SK-N-DZ (cell line): ENCODE measurements at places on chromosomes 2 and 18.
A peak's percentile ranks its signal among the peaks of the same experiment; 100 is the strongest.

DNA sequence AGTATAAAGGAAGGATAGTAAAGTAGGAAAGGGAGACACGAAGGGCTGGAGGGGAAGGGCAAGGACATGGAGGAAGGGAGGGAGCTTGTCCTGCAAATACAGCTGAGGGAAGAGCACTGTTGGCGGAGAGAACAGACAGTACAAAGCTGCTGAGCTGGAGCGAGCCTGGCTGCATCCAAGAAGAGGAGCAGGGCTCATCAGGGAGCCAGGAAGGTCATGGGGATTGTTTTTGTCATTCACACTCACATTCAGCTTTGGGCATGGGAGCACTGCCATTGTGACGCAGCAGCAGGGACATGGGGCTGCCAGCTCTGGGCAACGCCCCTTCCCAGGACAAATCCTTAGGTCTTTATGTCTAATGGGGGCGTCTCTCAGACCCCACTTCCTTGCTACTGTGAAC lies 125.1 kb downstream of the COPS8 start:
- DNase-seq: no peak

DNA sequence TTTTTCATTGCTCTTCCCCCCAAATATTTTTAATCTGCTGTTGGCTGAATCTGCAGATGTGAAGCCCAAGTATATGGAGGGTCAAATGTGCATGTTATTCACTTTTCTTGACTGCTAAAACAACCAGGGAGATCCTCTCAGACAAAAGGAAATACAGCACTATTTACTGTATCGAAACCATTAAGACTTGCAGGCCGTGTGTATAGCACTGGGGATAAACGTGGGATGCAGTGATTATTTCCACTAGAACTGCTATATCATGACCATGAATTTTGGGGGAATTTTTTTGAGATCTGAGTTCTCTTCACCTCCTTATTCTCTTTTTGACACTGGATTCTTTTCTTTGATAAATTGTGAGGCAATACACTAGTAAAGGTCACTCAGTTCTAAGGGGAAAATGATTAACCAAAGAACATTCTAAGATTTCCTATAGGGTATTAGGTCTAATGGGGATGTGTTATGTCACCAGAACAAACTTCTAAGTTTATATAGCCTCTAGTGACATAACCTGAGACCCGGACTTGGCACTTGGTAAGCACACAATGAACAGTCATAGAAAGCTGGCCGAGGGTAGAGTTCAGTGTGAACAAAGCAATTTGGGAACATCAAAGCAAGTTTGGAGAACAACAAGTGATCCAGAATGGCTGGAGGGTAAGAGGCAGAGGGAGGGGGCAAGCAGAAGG lies 14.9 kb upstream of the UGT1A1 start:
- DNase-seq: no peak

DNA sequence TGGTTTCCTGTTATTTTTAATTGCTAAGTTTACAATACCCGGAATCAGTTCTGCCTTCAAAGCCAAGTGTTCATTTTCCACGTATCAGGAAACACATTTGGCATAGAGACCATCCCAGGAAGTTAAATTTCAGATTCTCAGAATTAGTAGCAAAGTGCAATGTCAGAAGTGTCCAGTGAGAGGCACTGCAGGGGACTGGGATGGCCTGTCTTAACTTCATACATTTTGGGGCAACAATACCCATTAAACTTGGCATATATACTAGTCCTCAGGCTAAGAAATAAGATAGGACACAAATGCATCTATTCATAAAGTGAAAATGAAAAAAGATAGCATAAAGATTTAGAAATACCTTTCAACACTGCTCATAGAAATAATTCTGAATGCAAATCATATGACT lies 1.5 kb upstream of the IL1RL2 start:
- no peak for DNase-seq

GRCh38 chr2:200469708-200470211 lies 40.1 kb downstream of the KCTD18 start:
- no peak for DNase-seq

GRCh38 chr2:47373747-47374146 lies 29.2 kb upstream of the MSH2 start:
- DNase-seq: peak; percentile 35

DNA sequence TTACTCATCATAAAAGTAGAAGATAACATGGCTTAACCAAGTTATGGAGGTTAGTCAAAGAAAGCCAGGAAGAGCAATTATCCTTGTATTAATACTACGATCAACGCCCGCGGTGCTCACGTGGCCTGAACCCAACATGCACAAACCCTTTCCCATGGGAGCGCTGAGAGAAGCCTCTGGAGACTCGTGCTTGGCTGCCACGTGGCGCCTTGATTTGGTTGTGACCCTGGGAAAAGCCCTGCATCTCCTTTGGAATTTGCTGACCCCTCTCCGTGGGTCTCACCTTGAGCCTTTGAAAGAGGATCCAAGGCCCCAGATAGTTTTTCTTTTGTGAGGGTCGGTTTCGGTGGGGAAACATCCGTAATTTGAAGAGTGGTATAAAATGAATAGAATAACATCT lies 255.6 kb downstream of the DCDC2C start:
- DNase-seq: no peak

GRCh38 chr2:126476691-126477090 lies 179.3 kb upstream of the GYPC start:
- no peak for DNase-seq

GRCh38 chr2:239944694-239945551 lies 80.2 kb downstream of the NDUFA10 start:
- no peak for DNase-seq

GRCh38 chr2:239684996-239685395 lies 284.2 kb upstream of the HDAC4 start:
- no peak for DNase-seq

DNA sequence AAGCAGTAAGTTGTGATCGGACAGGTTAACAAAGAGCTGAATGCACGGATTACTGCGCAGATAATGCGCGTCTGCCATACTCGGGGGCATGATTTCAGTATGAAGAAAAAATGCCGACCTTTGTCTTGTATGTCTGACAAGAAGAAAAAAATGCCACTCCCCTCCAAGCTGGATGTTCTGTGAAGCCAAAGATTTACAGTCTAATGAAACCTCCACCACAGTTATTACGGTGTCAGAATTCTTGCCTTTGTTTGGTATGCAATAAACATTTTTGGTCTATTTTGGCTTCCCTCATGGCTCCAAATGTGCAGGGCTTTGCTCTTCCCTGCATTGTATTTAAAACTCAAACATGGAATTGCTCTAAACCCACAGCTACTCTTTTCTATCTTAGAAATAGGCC lies 72.2 kb upstream of the THUMPD2 start:
- no peak for DNase-seq

GRCh38 chr2:109523536-109524361 lies 90.0 kb downstream of the SEPTIN10 start:
- DNase-seq: no peak

DNA sequence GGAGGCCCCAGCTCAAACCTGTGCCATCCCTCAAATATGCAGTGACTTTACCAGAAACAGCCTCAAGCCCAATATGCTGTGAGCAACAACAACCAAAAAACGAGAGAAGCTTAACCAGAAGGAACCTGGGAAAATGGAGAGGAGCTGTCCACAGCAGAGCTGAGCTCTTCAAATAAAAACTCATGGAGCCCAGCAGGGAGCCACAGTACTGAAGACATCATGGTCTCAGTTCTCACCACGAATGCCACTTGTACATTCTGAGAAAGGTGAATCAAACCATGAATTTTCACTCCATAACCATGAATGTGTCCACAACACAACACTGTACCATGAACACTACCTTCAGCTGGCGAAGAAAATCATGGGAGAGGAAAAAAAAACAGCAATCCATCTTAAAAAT lies 50.5 kb downstream of the KLHL14 start:
- no peak for DNase-seq

GRCh38 chr2:170455617-170456426 lies 259.3 kb upstream of the SP5 start:
- no peak for DNase-seq

DNA sequence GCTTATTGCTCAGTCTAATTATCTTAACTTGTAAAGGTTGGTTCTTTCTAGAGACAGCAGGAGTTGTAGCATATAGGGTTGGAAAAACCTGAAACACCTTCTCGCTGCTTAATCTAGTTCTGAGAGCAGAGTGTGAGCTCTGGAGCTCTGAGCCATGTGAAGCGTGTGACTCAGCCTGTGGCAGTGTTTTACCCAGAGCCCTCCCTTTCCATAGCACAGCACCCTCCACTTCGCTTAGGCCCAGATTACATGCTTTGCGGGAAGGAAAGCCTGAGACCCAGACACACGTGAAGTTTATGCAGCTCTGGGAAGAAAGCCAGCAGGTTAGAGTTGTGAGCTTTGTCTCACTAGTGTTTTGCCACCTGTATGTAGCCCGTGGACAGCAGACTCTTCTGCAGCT lies 74.5 kb downstream of the INPP4A start:
- no peak for DNase-seq

GRCh38 chr2:128467321-128467969 lies 148.8 kb upstream of the HS6ST1 start:
- no peak for DNase-seq
